ENCODE measurements at places on chromosomes 16 and 17.

GRCh38 chr17:8041249-8041928 is 2.5 kb downstream of the ALOX15B start:
- DNase-seq = peak; percentile 42

- DNase-seq = peak; percentile 88
Measured at GRCh38 chr17:82876602-82877379, 37.0 kb upstream of the ZNF750 start.

GRCh38 chr16:78929841-78930240 is 670.7 kb downstream of the MAF start:
- no peak for DNase-seq

DNA sequence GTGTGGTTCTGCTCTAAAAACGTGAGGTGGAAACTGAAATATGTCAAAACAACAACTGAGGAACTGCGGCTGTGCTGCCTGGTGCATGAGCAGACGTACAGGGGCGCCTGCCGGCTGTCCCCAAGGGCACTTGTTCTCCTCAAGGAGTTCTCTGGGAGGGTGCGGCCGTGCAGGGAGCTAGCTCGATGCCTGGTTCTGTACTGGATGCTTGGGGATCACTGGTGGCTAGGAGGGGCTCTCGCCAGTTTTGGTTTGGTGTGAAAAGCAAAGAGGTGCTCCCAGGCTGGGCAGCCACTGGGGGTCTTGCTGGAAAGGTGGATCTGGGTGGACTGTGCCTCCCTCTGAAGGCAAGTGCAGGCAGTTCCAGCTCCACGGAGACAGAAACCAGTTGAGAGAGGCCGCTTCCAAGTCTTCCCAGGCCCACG is 41.9 kb upstream of the ATP2A3 start:
- DNase-seq = no peak

GRCh38 chr16:12752159-12752558 is 51.5 kb downstream of the CPPED1 start:
- no peak for DNase-seq

- DNase-seq = peak; percentile 79
Measured at GRCh38 chr17:50834429-50835300, 721 bp upstream of the WFIKKN2 start.

- no peak for DNase-seq
Measured at GRCh38 chr16:12425134-12425941, 378.3 kb downstream of the CPPED1 start.

DNA sequence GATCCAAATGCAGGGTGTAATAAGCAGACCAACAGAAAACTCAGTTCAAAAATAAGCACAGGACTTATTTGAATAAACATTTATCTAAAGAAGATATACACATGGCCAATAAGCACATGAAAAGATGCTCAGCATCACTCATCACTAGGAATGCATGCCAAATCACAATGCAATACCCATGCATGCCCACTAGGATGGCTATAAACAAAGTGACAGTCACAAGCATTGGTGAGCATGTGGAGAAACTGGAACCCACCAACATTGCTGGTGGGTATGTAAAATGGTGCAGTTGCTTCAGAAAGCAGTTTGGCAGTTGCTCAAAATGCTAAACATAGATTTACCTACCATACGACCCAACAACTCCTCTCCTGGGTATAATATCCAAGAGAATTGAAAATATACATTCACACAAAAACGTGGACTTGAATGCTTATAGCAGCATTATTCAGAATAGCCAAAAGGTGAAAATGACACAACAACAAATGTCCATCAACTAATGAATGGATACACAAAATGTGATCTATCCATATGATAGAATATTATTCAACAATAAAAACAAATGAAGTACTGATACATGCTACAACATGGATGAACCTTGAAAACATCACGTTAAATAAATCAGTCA is 20.1 kb downstream of the UBE2O start:
- DNase-seq = no peak

- no peak for DNase-seq
Measured at GRCh38 chr16:78513838-78514237, 414.4 kb downstream of the WWOX start.

DNA sequence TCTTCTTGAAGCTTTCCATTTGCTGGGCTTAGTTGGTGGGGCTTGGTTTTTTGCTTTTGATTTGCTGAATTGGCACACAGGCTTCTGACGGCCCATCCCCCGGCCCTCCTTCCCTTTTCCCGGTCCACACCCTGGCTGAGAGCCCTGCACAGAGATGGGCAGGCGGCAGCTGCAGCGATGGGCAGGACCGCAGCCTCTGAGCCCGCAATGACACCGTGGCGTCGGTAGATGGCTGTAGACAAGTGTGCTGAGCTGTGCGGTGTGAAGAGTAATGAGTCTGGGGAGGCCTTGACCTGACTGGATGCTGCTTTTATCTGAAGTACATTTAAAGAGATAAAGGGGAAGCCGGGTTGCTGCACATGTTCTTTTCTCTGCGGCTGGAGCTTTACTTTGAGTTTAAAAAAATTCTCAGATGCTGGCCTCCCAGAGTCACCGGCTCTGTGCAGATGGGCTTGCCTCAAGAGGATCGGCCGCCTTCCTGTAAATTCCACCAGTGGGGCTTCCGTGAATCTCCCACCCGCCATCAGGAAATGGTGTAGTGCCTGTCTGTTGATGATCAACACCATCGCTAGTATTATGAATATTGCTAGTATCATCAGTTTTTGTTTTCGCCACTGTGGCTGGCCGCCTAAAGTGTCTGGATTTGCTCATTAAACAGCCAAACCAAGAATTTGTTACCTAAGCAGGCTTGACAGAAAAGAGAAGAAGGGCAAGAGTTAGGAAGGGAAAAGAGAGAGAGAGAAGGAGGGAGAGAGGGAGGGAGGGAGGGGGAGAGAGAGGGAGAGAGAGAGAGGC is 245.6 kb upstream of the RBFOX1 start:
- DNase-seq = no peak

GRCh38 chr16:87278191-87279093 is 38.8 kb downstream of the C16orf95 start:
- DNase-seq = peak; percentile 88

DNA sequence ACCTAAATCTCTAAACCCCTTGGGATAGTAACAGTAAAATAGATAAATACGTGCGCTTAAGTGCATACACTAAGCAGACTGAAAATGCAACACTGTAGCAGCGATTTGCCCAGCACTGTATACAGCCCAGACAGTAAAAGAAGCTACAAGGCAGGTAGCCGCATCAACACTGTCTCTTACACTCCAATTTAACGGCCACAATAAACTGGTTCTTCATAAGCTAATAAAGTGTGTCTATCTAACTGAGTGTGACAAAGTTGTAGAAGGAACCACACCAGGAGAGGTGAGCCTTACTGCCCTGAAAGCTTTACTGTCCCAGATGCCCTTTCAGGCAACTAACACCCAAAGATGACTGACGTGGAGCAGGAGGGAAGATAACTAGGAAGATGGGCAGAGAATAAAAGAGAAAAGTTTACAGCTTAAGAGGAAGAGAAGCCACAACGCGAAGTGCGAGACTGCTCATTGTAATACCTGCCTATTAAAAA is 847 bp downstream of the ZDHHC7 start:
- DNase-seq = no peak

DNA sequence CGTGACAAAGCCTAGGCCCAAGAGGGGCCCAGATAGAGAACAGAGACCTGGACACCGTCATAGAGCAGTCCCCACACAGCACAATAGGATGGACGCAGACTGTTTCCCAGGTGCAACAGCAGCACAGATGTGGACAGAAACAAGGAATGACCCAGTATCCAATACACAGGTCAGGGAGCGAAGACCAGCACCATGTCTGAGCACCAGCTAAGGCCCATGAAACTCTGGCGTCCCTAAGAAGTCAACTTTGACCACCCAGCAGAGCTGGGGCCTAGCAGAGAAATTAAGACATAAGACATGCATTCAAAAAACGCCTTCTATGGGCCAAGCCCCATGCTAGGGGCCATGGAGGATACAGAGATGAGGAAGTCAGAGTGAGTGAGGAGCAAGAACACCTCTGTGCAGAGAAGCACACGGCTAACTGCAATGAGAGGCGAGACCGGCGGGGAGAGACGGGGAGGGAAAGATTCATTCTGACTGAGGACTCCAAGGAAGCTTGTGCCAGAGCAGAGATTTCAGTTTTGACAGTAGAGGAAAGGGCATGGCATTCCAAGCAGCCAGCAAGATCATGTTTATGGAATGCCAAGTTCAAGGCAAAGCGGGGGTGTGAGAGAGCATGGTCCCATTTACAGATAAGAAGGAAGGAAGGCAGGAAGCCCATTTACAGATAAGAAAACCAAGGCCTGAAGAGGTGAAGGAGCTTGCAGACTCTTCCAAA is 50.8 kb downstream of the PITPNM3 start:
- DNase-seq = peak; percentile 32

GRCh38 chr17:62619417-62620155 is 7.9 kb upstream of the MRC2 start:
- no peak for DNase-seq

- peak; percentile 84 for DNase-seq
Measured at GRCh38 chr16:29820271-29820701, at the start of gene MVP. MVP (plus strand) TSS chr16:29820462; CDS start chr16:29830550, 10,088 bp downstream.

DNA sequence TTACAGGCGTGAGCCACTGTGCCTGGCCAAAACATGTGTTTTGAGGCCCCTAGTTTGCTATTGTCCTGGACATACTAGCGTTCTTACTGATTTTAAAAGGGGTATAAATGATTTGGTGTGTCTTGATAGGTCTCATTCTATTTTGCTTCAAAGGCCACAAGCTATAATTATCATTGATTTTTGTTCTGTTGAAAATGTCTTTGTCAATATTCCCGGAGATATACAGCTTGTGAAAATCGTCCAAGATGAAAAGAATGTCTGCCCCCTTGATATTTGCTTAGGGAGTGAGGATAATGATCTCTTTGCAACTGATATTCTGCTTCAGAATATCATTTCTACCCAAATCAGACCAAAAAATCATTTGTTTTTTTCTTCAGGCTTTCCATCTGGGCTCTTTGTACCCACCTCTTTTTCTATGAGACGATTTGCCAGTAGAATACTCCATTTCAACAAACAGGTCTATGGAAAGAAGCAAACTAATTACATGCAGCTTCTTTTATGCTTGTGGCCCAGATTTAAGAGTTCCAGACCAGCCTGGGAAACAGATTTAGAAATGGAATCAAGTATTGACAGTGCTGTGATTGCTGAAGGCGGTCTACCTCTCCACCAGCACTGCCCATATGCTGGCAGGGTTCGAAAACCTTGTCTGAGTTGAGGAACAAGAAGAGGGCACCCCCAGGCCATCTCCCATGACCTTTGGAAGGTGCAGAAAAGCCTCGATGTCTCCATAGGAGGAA is 14.1 kb upstream of the ST6GALNAC1 start:
- DNase-seq = no peak

GRCh38 chr17:76281573-76282371 is 16.6 kb downstream of the UBALD2 start:
- no peak for DNase-seq

DNA sequence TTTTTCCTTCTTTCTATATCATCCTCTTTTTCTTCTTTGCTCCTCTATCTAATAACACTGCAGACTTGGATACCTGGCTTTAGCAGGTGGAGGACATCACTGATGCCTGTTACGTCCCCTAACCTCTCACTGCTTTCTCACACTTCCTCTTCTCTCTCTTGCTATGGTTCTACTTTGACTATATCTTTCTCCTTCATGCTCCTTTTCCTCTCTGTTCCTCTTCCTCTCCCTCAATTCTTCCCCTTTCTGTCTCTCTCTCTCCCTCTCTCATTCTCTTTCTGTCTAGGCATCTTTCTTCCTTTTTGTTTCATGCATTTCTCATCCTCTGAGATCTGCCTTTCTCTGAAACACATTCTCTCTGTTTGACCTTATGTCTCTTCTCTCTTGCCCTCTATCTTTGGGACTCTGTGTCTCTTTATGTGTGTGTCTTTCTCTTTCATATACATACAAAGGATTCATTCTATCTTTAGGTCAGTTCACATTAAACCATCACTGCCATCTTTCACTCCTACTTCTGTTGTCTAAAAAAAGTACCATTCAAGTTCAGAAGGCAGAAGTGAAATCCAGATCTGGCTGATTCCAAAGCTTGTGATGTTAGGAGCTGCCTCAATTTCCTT is 353.7 kb downstream of the SHISA9 start:
- no peak for DNase-seq

- DNase-seq = no peak
Measured at GRCh38 chr16:143456-143855, 5.0 kb upstream of the NPRL3 start.

- no peak for DNase-seq
Measured at GRCh38 chr16:64866021-64866420, 255.8 kb downstream of the CDH11 start.

DNA sequence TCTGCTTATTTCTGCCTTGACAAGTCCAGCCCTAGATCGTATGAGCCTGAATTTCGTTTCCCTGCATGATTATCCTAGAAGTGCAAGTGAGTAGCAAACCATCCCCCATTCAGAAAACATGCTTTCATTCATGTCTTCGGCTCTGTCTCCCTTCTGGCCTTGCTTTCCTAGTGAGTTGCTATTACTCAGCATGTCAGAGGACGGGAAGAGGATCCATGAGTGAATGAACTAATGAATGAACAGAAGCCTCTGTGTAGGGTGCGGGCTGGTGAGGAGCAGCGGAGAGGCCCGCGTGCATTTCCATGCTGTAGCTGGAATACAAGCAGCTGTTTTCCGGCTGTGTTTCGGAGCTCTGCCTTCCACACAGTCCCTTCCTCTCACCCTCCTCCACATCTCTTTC is 155.7 kb upstream of the NOL11 start:
- DNase-seq = no peak

DNA sequence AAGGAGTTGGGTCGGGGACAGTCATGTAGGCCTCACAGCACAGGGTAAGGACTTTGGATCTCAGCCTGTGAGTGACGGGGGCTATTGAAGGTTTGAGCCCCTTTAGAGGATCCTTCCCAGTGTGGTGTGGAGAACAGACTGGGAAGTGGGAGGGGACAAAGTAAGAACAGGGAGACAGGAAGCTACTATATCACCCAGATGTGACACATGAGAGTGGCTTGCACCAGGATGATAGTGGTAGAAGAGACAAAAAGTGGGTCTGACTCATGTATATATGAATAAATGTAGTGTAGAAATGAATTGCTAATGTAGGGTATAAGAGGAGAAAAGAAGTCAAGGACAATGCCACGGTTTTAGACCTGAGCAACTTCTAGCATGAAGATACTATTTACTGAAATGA is 4.5 kb downstream of the NUP93 start:
- DNase-seq = no peak

GRCh38 chr17:77324227-77324626 is 183.5 kb downstream of the SEC14L1 start:
- DNase-seq = peak; percentile 62

GRCh38 chr17:39775031-39775430 is 37.3 kb downstream of the GRB7 start:
- no peak for DNase-seq

- DNase-seq = peak; percentile 65
Measured at GRCh38 chr17:310111-311010, 42.2 kb downstream of the RPH3AL start.

DNA sequence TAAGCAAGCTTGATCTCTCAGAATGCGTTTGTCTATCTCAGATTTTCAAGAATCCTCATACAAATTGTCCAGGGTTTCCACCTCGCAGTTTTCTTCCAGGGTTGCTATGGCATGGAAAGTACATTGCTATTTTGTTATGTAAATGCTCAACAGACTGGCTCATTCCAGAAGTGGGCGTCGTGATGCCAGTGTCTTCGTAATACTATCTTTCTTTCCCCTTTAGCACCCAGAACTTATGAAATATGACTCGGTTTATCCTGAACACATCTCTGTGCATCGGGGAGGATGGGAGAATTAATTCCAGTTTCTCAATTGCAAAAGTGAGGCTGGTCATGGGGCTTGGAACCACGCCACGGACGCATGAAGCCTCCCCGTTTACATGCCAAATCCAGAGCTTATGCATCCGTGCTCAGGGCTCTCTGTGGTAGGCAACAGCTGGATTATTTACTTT is 405.0 kb downstream of the WWOX start:
- no peak for DNase-seq

GRCh38 chr16:14454391-14454790 is 175.7 kb downstream of the PARN start:
- no peak for DNase-seq
